Right ventricle myocardium inferior (tissue), 1 donor: ENCODE measurements at places on chromosomes 3 and 15. TPM values are rescaled to one million over a fixed set of nuclear protein-coding genes. Genes with fewer than 3 reads are reported as not detected.

The MYO9A gene
- total RNA-seq: 27.5 TPM

The TIMP4 gene
- 23.8 TPM for total RNA-seq

The DNAJC13 gene
- total RNA-seq: 28.1 TPM

The LTK gene
- 1.5 TPM for total RNA-seq

The SUSD5 gene
- total RNA-seq: 2.8 TPM

The SLC22A13 gene
- not detected for total RNA-seq

GRCh38 chr15:64566629-64567427, 106.5 kb downstream of the ZNF609 start:
- no peak for DNase-seq

DNA sequence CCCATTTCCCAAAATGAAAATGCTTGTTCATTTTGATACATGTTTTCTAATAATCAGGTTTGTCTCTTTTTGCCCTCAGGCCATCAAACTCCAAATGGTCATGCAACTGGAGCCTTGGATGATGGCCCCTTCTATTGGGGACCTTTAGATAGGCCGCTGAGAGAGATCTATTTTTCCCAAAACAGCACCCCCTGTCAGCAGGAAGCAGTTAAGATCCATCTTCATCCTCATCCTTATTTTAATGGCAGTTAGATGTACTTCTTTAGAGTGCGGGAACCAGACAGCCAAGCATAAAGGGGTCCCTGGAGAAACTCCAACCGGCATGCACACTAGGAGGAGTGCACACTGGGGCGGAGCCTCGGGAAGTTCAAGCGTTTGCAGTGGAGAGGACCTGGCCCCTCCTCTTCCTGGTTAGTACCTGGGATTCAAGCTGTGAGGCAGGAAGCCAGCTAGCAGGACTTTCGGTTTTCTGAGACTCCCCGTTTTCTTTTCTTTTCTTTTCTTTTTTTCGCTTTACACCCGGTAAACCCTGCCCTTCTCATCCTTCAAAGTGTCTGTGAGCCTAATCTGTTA, 31.9 kb upstream of the STRIT1 start:
- DNase-seq: no peak

GRCh38 chr3:147398813-147399534, 7.4 kb downstream of the ZIC4 start:
- no peak for DNase-seq

DNA sequence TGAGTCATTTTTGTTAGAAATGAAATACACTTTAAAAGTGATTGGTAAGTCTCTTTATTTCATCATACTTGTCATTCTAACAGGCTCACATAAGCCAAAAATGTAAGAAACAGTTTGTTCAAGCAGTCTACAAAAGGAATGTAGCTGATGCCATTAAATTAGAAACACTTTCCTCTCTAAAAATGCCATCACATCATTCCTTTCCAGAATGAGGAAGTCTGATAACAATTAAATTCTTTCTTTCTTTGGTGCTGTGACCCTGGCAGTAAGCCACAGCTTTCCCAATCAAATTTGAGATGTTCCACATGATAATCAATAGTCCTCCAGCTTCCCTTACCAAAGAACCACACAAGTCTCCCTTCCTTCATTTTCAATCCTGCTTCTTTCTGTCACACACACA, 9.4 kb upstream of the P2RY1 start:
- no peak for DNase-seq

GRCh38 chr3:27224197-27224596, 145.0 kb downstream of the NEK10 start:
- peak; percentile 79 for DNase-seq

DNA sequence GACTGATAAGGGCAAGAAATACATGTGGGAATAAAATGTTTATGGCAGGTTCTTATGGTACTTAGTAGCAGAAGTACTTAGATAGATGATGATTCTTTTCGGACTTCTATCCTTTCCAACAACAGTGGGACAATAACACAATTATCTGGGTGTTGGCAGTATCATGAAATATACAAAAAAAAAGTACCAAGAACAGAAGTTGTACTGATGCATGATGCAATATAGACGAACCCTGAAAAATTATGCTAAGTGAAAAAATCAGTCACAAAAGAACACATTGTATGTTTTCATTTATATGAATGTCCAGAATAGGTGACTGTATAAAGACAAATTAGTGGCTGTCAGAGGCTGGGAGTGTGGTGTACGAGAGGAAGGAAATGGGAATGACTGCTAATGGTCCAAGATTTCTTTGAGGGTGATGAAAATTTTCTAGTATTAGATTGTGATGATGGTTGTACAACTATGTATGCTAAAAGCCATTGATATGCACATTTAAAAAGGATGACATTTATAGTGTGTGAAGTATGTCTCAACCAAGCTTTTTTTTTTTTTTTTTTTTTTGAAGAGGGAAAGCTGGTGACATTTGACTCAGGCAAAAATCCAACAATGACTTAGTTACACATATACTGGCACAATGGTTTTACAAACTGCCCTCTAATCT, 20.0 kb downstream of the PDE12 start:
- no peak for DNase-seq

- no peak for DNase-seq
Observed at GRCh38 chr3:24048843-24049242, 103.8 kb downstream of the NR1D2 start.

DNA sequence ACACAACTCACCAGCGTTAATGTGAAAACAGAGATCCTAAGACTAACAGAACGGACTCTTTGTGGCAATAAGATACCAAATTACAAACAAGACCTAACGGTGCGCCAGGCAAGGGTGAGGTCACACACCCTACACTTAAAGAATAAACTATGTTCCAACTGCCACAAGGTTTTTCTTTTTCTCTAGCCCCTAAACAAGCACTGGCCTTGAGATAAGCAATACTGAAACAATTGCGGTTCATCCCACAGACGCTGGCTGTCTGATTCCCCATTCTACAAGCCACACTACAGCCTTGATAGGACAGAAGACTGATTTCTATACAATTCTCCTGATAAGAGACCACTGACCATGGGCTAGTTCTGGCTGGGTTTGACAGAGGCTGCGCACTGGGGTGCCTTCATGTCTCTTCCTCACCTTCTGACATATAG, 20.5 kb upstream of the LIMD1 start:
- no peak for DNase-seq

DNA sequence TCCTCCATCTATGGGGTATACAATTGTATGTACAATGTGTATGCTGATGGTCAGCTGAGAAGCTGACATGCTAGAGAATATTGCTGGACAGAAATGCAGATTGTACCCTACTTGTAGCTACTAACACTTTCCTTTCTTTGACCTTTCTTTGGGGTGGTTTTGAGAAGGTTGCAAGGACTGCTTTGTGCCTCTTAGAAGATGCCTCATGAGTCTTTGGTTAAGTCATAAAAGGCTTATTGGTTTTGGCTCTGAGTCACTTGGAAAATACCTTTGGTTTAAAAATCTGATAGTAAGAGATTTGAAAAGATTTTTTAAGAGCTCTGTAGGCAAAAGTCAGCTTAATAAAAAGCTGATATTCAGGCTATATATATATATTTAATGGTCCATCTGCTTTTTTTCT, 71.5 kb downstream of the ZMAT3 start:
- no peak for DNase-seq

GRCh38 chr3:154307363-154307762, 16.9 kb downstream of the DHX36 start:
- no peak for DNase-seq

DNA sequence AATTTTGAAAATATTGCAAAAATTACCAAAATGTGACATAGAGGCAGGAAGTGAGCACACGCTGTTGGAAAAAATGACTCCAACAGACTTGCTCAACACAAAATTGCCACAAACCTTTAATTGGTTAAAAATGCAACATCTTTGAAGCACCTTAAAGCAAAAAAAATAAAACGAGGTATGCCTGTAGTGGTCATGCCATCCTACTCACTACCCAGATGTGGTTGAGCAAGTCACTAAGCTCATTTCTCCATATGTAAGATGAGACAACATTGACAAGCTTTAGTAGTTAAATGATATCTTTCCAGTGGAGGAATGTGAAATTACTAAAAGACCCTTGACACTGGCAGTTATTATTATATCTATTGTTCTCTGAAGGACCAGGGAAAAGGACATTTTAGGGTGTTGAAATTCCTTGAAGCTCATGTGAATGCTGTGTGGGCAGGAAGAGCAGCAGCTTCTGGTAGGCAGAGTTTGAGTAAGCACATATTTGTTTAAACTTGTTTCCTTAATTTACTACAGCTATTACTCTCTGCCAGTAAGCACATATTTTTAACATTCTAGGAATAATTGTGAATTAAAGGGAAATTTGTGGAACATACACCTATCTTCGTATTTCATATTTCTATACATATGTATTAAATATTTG, 131.6 kb upstream of the P2RY1 start:
- DNase-seq: no peak

GRCh38 chr15:90489514-90489913, 40.2 kb upstream of the CRTC3 start:
- no peak for DNase-seq

- DNase-seq: no peak
Observed at GRCh38 chr15:80998251-80998650, 2.5 kb upstream of the TLNRD1 start.

DNA sequence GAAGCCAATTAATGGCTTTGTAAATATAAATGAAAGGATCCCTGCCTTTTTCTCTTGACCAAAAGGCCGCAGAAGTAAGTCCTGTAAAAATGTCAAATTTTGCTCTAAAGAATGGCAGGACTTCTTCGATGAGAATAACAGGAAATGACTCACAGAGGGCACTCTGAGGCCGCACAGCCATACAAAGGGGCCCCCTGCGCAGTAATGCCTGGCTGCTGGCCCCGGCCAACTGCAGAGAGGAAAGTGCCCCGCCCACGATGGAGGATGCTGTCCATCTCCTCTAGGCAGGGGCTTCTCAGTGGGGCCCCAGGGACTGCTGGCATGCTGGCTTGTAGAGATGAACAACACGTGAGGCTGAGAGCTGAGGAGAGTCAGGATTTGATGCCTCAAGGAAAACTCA, 18.1 kb upstream of the SCN10A start:
- DNase-seq: peak; percentile 75

DNA sequence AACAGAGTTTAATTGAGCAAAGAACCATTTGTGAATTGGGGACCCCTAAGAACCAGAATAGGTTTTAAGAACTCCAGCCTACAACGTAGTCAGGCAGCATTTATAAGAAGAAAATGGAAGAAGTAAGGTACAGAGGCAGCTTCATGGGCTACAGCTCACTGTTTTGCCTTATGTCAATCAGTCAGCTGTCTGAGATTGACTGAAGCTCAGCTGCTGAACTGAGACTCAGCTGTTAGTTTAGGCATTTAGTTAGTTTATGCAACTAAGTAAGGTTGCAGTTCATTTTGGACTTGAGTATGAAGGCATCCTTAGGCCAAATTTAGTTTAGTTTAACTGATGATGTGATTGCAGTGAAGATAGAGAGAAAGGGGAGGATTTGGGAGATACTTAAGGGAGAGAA, 34.1 kb upstream of the RASA2 start:
- no peak for DNase-seq

GRCh38 chr3:150779402-150779858, 16.5 kb upstream of the SIAH2 start:
- no peak for DNase-seq

DNA sequence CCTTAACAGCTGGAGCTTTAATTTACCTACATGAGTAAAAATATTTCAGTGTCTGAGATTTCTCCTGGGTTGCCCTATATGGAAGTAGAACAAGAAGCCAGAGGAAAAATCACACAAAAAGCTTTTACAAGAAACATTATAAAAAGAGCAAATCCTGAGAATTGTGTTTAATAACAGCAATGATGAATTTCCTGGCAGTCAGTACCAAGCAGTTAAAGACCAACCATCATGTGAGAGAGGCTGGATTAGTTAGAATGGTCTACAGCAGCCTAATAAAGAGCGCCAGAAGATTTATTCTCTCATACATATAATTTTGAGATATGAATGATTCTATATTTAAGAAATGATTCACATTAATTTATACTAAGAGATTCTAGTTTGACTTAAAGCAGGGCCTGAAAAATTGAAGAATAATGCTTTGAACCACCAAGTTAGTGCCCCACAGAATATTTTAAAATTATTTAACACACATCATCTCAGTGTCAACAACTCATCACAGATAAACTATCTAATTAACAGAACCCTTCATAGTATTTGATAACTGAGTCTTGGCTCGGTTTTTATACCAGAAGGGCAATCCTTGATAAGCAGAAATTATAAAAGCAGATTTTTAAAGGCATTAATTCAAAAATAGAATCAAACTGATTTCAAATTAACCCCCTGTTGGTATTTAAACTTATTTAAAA, 59.9 kb upstream of the DPH6 start:
- no peak for DNase-seq

- no peak for DNase-seq
Observed at GRCh38 chr3:69838217-69838616, 99.0 kb downstream of the MITF start.

GRCh38 chr15:77584201-77584600, 48.5 kb downstream of the LINGO1 start:
- no peak for DNase-seq

DNA sequence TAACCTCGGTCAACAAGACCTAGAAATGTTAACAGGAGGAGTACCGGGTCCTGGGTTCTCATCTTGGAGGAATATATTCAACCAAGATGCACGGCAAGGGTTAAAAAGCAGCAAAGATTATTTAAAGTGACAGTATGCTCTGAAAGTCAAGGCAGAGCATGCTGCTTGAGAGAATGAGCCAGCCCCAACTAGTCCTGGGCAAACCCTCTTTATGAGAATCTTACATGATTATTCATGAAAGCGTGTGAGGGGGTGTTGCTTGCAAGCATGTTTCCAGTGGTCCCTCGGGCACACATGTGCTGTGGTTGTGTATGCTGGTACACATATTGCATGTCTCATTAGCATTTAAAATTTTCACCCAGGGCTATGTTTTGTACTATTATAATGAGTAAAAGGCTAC, 1445.6 kb downstream of the SI start:
- no peak for DNase-seq

- no peak for DNase-seq
Observed at GRCh38 chr3:38133209-38133556, 3.7 kb downstream of the ACAA1 start.

DNA sequence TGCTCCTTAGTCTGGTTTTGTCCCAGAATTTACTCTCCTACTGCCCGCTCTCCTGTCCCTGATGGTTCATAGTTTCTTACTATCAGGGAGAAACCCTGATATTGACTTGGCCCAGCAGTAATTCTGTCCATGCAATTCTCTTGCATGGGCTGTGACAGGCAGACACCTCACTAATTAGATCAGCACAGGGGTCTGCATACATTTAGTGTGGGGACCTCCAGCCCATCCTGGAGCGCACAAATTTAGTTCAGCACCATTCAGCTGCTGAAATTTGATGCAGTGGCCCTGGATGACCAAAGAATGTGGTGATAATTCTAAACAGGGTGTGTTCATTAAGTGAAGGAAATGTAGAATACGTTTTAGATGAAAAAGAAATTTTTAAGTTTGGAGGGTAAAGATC, 555.5 kb upstream of the TBL1XR1 start:
- DNase-seq: no peak

DNA sequence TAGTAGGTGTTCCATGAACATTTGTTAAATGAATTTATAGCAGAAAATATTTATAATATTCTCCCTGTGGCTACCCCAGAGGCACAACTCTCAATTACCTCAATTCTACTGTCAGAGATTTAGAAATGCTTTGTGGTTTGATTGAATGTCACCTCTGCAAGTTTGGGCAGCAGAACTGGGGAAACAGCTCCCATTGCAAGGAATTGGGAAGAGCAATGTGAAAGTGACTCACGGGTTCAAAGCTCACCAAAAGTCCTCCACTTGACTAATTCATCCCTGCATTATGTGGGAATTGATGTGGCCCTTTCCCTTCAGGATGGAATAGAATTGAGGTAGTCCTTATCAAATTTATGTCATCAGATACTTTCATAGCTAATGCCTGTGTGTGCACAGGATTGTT, 562.7 kb downstream of the MFSD1 start:
- DNase-seq: no peak
